ENCODE measurements at places on chromosomes 12 and 14. TPM values are rescaled to one million over a fixed set of nuclear protein-coding genes. Genes with fewer than 3 reads are reported as not detected.

GRCh38 chr12:27772328-27773049 lies 7.5 kb upstream of the KLHL42 start:
- DNase-seq: no peak

DNA sequence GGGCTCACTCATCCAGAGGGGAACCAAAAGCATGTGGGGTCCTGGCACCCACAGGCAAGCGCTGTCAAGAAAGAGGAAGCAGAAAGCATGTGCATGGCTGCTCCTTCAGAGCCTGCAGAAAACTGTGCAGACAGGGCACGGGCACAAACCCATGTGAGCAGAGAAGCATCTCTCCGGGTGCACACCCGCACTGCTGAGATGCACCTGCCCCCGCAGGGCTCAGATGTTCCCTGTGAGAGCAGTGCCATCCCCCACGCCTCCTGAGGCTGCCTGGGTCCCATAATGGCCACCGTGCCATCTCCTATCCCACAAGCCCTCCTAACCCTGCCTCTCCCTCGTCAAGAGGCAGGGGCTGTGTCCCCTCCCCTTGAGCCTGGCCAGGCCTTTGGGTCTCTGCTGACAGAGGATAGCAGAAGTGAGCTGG lies 32.3 kb upstream of the INF2 start:
- DNase-seq: no peak

GRCh38 chr12:29582146-29582545 lies 84.7 kb upstream of the OVCH1 start:
- no peak for DNase-seq

DNA sequence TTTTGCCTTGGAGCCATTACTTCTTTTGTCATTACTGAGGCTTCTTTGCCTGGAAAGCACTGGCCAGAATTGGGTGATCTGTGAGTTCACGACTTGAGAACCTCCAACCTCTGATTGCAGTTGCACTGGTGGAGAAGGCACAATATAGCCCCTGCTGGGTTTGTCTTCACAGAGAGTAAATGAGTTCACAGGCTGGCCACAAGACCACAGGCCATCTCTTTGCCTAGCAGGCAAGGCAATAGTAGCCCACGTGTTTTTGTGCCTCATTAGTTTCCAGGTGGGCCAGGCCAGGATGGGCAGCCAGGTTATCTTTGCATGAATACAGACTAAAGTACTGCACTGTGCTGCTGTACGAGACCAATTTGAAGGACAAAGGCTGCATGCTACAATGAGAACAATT lies 468.8 kb downstream of the NRXN3 start:
- no peak for DNase-seq

DNA sequence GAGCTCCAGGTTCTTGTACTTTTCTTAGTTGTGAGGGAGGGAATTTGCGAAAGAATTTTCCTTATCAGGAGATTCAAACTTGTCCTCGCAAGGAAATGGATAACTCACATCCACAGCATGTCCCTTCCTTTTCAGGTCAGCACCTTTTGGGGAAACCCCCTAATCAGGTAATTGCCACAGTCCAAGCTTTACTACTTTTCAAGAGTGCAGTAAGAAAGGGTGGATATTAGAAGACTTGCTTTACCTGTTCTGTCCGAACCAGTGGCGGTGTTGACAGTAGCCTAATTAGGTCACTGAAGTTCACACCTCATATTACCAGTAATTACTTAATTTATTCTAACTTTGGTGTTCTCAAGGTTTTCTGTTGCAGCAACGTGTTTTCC lies 6.7 kb upstream of the C12orf50 start:
- no peak for DNase-seq

- DNase-seq: no peak
Observed at GRCh38 chr12:13719986-13720385, 261.4 kb downstream of the GRIN2B start.

DNA sequence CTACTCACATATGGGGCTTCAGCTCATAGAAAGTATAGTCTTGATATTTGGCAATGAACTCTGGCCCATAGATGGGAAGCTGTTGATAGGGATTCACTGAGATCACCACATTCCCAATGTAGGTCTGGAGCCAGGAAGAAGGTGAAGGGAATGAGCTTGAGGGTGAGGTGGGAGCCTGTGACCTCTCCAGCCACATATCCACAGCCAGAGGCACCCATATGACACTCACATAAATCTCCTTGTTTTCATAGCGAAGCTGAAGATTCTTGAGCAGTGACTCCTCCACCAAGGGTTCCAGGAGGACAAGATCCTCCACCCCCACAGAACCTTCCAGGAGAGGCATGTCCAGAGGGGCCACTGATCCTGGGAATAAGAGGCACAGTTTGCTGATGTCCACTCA lies 1.9 kb downstream of the MYO1A start:
- DNase-seq: no peak

- DNase-seq: no peak
Observed at GRCh38 chr14:77849711-77850110, 49.8 kb downstream of the ADCK1 start.

DNA sequence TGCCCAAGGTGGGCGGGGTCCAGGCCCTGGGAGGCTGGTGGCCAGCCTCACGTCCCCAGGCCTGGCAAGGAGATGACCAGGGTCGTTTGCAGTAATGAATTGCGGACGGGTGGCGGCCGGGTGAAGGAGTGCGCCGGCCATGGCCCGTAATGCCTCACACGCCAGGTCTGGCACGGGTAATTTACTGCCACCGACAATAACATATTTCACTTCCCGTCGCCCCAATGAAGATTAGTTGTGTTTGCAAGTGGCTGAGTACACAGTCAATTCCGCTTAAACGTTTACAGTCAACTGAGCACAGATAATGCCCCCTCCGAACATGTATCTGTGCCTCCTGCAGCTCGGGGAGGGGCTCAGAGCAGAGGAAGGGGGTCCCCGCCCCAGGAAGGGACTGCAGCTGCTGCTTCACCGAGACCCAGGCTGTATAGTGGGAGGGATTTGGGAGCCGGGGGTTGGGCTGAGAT lies 48.3 kb downstream of the MVK start:
- DNase-seq: no peak

DNA sequence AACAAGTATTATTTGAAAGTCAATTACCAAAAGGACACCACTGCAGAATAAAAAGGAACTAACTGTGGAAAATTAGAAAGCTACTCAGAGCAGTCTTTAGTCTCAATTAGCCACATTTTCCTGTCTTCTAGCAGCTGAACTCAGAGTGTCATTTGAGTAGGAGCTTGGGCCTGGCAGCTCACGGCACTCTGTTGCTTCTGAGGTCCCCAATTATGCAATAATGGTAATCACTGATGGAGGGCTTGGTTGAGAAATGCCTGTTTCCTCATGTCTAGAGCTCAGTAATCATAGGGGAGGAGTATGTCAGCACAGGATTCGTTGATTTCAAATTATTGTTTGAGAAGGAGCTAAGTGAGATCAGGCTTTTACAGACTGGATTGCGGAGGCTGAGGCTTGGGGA lies 108.6 kb downstream of the VRK1 start:
- no peak for DNase-seq

DNA sequence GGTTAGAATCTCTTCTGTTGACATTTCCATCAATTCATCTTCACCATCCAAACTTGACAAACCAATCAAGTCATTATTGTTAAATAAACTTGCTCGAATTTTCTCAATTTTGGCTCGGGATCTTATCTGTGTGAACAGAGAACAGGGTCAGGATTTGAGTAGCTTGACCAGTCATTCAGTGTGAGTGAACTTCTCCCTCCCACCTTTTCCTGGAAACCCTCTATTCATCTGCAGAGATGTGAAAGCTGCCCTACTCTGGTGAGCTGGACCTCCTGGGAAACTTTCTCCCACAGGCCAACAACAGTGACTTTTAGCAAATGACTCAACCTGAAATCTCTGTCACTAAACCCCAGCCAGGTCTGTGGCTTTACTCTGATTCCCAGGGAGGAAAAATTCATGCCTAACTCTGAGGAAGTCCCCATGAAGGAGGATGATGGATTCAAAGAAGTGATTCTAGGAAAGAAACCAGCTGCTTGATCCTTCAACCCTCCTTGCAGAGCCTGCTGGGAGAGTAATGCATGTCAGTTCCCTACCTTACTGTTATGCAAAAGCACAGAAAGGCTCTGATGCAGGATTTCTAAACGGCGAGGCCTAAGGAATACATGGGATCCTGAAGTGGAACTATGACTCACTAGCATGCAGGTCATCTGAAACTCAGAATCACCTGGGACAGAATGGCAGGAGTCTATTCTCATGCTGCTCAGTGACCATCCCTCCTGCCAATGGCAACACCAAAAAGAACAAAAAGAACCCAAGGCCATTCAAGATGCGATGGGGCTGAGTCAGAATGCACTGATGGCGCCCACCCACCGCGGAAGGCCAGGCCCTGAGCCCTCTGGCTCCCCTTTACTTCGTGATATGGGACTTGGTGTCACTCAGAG lies 58.0 kb downstream of the TRAFD1 start:
- peak; percentile 15 for DNase-seq

DNA sequence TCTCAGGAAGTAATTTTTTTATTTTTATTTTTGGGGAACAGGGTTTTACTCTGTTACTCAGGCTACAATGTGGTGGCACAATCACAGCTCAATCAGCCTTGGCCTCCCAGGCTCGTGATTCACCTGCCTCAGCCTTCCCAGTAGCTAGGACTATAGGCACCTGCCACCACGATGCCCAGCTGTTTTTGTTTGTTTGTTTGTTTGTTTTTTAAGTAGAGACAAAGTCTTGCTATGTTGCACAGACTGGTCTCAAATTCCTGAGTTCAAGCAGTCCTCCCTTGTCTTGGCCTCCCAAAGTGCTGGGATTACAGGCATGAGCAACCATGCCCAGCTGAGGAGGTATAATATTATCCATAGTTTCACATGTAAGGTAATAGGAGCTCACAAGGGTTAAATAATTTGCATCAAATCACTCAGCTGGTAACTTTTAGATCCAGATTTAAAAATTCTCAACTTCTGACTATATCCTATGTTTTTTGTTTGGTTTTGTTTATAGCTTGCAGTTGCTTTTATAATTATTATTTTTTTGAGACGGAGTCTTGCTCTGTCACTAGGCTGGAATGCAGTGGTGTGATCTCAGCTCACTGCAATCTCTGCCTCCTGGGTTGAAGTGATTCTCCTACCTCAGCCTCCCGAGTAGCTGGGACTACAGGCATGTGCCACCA lies 629.3 kb downstream of the DIO2 start:
- no peak for DNase-seq

Gene SLC25A3
- total RNA-seq: 719 TPM

Data from H1 (cell line).